Amniotic stem cell (primary cell): ENCODE measurements at places on chromosomes 3 and 15.

DNA sequence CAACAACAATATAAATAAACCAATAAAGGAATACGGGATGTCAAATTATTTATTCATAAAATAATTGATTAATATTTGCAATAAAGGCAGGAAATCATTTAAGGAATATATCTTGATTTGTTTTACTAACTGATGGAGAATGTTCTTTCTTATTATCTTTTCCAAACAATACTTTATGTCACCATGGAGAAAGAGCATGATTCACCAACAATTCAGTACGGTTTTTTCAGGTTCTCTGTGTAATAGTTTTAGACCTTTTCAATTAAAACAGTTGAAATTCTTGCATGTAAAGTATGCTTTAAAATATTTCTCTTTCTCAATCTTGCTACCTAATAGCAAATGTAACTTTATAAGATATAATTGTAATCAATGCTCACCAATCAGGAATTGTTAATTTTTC, 41.7 kb upstream of the MBNL1 start:
- DNase-seq, result no peak

DNA sequence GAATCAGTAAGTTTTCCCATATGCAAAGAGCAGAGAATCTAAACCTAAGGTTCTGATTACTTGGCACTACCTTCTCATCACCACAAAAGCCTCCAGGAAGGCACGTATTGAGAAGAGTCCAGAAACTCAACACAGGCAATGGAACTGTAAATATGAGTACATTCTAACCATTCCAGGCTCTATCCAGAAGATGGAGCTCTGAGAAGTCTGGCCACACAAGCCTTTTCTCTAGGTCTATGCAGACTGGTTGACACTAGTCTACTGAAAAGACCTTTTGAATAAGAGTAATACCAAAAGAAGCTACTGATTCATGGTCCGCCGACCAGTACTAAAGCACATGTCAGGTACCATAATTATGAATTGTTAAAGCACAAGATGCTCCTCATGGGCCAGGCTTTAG, 12.2 kb upstream of the NCKIPSD start:
- DNase-seq, result no peak

DNA sequence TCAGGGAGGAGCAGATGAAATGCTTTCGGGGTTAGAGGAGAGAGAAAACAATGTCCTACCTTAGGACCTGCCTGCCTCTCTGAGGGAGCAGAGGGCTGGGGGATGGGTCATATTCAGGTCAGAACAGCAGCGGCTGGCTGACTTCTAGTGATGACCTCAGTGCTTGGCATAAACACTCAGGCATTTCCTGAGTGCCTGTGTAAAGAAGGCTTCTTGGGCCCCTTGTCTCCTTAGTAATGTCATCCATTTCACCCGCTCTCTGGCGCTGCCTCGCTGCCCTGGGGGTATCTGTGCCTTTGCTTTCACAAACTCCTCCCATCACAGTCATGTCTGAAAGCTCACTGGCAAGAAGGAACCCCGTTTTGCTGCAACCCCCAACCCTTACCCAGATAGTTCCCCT, 82.9 kb upstream of the GSK3B start:
- DNase-seq, result peak; percentile 70

- no peak for DNase-seq
Measured at GRCh38 chr15:67850994-67851571, 11.2 kb upstream of the RNU6-1 start.

- no peak for DNase-seq
Measured at GRCh38 chr15:40040770-40041169, 1.8 kb upstream of the SRP14 start.

DNA sequence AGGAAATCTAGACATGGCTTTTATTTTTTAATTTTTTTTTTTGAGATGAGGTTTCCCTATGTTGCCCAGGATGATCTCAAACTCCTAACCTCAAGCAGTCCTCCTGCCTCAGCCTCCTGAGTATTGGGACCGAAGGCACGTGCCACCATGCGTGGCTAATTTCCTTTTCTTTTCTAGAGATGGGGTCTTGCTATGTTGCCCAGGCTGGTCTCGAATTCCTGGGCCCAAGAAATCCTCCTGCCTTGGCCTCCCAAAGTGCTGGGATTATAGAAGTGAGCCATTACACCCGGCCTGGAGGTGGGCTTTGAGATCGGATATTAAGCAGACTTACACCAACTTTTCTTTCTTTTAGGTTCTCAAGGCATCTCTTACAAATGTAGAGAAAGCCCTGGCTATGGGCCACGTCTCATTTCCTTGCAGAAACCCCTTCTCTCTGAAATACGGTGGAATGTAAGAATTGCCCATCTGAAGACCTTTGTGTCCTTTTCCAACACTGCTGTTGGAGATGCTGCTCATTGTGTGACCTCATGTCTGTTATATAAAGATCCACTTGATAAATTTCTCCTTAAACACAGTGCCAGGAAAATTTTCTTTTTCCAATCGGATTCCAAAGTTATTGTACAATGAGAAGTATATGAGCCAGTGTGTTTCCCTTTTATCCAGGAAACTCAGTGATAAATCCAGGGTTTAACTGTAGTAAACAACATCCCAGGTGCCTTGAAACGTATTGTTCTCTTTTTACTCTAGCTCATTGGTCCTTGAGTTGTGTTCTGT, 36.8 kb upstream of the CFAP161 start:
- no peak for DNase-seq

DNA sequence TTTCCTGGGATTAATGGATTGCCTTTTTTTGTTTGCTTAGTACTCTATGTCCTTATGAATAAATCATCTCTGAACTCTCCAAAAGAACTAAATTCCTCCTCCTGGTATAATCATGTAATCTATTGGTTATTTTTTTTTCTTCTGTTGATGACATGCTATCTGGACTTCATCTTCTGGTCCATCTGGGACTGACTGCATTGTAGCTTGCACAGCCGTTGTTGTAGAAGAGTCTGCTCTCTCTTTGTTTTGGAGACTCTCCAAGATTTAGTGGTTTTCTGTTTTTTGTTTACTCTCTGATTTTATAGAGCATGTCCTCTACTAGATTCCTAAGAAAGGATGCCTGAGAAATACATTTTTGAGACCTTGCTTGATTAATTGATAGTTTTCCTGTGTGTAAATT, 19.1 kb downstream of the IREB2 start:
- DNase-seq, result peak; percentile 25

- no peak for DNase-seq
Measured at GRCh38 chr3:191915712-191916111, 454.7 kb downstream of the PYDC2 start.

DNA sequence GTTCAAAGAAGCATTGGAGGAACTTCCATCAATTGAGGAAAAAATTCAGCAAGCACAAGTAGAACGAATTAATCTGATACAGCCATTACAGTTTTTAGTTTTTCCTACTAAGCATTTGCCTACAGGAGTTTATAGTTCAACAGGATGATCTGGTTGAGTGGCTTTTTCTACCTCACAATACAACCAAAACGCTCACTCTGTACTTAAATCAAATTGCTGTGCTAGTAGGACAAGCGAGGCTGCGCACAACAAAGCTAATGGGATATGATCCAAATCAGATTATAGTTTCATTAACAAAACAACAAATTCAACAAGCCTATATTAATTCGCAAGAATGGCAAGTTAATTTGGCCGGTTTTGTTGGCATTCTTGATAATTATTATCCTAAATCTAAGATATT, 44.2 kb downstream of the ETFA start:
- DNase-seq, result no peak

DNA sequence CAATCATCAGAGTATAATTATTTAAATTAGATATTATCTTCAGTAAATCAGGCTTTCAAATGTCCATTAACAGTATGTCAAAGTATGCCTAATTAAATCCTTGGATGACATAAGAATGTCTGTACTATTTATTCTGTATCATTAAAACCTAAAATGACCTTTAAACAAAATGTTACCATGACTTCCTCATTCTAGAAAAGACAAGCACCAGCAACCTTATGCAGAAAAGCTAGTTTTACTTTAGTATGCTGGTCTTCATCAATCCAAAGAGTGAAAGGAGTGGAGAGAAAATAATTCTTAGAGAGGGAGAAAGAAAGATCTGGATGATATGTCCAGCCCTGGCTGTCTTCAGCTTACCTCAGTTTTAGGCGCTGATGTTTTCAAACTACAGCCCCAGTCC, 140.1 kb upstream of the UBE2E2 start:
- no peak for DNase-seq

- DNase-seq, result no peak
Measured at GRCh38 chr15:29457729-29458128, 188.1 kb upstream of the NSMCE3 start.

GRCh38 chr3:119481079-119481478, 12.3 kb downstream of the POGLUT1 start:
- no peak for DNase-seq

DNA sequence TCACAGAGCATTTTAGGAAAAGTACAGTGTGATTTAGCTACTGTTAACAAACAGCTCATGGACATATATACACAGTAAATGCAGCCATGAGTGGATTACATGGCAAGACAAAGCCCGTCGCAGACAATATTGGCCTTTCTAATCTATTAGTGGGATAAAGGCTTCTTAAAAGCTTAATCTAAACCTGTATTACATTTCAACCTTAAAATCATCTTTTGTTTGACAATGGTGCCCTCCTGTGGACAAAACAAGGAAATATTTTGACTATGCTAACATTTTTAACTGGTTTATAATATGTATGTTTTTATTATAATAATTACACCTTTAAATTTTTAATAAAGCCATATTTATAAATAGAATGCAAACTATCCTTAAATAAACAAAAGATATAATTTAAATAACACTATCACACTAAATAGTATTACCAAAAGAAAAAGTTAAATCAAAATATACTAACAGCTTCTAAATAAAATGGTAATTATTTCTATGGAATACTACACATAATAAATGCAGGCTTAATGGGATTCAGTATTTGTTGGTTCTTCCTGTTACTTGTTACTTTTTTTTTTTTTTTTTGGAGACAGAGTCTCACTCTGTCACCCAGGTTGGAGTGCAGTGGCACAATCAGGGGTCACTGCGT, 38.6 kb downstream of the TAFA4 start:
- DNase-seq, result peak; percentile 7

GRCh38 chr3:150367757-150368156, 40.3 kb upstream of the TSC22D2 start:
- no peak for DNase-seq

DNA sequence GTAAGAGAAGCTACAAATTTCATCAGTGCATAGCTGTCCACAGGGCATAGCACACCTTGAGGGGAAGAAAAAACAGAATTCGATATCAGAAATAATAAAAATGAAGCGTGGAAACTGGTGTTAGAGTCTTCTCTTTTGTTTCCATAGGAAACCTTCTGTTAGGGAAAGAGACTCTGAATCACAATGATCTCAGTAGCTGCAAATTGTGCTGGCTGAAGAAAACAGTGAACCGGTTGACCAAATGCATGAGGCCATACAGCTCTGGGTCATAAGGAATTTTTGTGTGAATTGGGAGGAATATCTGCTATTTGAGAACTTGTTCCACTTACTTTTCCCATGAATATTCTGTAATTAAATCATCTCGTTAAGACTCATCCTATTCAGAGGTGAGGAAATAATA, 580.2 kb upstream of the NECTIN3 start:
- no peak for DNase-seq

GRCh38 chr3:12228461-12228860, 60.4 kb upstream of the PPARG start:
- no peak for DNase-seq

DNA sequence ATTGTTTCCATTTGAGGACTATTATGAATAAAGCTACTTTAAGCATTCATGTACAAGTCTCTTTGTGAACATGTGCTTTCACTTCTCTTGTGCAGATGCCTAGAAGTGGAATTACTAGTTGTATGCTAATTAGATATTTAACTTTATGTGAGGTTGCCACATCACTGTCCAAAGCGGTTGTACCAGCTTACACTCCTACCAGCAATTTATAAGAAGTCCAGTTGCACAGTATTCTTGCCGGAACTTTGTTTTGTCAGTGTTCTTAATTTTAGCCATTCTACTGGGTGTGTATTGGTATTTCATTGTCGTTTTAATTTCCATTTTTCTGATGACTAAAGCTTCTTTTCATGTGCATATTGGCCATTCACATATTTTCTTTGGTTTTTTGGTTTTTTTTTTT, 29.1 kb downstream of the SEMA3G start:
- DNase-seq, result no peak

- DNase-seq, result no peak
Measured at GRCh38 chr3:149475451-149476060, 1.1 kb downstream of the TM4SF4 start.

DNA sequence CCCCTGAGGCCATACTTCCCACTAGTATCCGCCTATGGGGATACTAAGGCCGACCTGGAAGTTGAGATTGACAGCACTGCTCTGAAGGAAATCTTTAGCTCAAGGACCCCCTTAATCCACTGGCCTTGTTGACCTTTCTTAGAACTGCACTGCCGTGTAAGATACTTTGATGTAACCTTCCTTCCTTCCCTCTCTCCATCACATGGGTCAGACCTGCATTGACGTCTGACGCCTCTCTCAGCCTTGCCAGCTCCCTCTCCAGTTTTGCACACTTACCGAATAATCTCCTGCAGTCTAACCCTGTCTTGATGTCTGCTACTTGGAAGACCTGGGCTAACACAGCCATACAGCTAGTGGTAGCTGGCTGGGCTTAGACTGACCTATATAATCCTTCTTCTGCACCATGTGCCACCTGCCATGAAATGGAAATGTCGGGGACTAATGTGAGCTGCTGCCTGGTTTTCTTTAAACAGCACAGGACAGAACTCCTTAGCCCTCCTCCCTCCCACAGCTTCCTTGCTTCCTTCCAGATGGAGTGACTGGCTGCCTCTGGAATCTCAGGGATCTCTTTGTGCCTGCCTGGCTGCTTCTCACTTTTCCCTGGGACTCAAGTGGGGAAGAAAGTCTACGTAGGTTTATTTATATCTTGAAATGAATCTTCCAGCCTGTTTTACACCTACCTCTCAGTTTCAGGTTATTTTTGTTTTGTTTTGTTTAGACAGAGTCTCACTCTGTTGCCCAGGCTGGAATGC, 39.2 kb upstream of the HERC1 start:
- DNase-seq, result no peak

- DNase-seq, result no peak
Measured at GRCh38 chr3:126208182-126208581, 27.8 kb upstream of the ALDH1L1 start.

- no peak for DNase-seq
Measured at GRCh38 chr3:153484842-153485241, 322.8 kb downstream of the RAP2B start.

DNA sequence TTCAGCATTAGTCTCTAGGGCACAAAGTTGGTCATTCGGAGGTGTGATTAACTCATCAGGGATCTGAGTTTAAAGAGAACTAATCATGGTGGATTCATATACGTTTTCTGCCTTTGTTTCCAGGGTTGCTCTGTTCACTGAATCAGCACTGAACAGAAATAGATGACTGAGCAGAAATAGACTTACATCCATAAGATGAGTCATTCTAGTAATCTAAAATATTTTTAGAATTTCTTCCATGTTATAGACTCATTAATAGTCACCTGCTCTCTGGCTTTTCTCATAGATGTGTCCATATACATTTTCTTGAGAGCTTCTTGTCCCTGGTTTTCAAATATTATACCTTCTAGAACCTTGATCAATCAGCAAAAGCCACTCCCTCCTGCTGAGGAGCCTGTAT, 837.6 kb upstream of the DPPA4 start:
- DNase-seq, result no peak
